Osteocyte (in vitro differentiated cells): ENCODE measurements at places on chromosomes 2 and 18.

- DNase-seq, result no peak
Observed at GRCh38 chr18:45103319-45104048, 422.8 kb downstream of the SETBP1 start.

DNA sequence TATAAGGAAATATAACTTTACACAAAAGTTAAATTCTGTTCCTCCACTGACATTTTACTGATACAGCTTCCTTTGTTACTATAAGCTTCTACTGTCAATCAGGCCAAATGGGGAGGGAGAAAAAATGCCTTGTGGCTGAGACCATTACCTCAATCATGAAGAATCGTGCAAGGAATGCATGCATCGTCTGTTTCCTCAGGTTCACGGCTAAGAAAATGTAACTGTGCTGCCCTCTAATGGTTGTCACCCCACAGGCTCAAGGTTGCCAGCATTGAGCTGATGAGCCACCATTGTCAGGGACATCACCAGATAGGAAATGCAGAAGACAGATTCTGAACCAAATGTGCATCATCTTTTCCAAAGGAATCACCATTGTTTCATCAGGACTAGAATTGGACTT lies 426.9 kb downstream of the CDH2 start:
- no peak for DNase-seq

GRCh38 chr2:45743531-45744396 lies 92.3 kb downstream of the PRKCE start:
- DNase-seq, result no peak

- no peak for DNase-seq
Observed at GRCh38 chr2:31384351-31384750, 30.2 kb downstream of the XDH start.
